Activated T-cell treated with anti-CD3 and anti-CD28 coated beads for 4 hours (primary cell): ENCODE measurements at places on chromosomes 6 and 20.

- DNase-seq: no peak
Observed at GRCh38 chr6:39876111-39876510, 58.2 kb downstream of the MOCS1 start.

DNA sequence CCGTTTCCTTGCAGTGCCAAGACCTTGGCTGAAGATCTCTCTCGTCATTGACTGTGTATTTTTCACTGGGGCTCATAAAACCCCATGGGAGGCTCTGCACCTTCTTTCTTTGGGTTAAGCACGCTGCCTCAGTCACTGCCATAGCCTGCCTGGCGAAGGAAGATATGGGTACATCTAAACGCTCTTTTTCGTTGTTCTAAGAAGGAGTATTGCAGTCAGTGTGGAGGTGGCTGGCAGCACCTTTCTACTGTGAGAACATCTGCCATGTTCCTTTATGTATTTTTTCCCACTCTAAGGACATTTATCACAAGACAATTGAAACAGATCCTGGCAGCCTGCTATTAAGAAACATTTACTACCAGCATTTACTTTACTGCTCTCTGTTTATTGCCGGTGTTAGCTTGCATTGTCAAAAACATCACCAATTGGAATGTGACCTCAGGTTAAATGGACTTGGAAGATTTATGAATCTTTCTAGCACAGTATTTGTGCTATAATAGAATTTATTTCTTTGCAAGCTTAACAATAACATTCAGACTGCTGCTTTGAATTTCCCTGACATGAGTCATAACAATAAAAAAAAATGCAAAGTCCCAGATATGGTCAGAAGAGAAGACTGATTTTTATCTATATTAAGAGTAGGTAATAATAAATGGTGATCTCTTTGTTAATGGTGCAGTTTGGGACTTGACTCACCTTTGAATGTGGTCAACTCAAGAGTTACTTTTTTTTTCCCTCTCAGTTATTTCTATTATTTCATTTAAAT, 62.2 kb upstream of the CLDN20 start:
- no peak for DNase-seq

- no peak for DNase-seq
Observed at GRCh38 chr6:35238843-35239289, 20.7 kb upstream of the ZNF76 start.

GRCh38 chr20:49707118-49707517, 6.6 kb downstream of the B4GALT5 start:
- no peak for DNase-seq

- DNase-seq: no peak
Observed at GRCh38 chr6:161369339-161369738, 95.5 kb upstream of the AGPAT4 start.

DNA sequence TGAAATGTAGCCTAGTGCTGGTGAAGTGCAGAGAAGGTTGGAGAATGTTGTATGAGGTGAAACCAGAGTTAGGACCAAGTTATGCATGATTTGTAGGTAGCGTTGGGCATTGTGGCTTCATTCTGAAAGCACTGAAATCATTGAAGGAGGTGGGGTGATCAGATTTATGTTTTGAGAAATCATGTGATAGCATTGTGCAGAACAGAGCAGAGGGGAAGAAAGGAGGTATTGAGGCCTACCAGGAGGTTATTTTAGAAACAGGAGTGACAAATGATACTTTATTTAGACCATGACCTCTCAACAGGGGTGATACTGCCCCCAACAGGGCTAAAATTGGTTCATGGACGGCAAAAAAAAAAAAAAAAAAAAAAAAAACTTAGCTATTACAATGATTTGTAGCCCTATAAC, 15.6 kb upstream of the HMGN3 start:
- no peak for DNase-seq

DNA sequence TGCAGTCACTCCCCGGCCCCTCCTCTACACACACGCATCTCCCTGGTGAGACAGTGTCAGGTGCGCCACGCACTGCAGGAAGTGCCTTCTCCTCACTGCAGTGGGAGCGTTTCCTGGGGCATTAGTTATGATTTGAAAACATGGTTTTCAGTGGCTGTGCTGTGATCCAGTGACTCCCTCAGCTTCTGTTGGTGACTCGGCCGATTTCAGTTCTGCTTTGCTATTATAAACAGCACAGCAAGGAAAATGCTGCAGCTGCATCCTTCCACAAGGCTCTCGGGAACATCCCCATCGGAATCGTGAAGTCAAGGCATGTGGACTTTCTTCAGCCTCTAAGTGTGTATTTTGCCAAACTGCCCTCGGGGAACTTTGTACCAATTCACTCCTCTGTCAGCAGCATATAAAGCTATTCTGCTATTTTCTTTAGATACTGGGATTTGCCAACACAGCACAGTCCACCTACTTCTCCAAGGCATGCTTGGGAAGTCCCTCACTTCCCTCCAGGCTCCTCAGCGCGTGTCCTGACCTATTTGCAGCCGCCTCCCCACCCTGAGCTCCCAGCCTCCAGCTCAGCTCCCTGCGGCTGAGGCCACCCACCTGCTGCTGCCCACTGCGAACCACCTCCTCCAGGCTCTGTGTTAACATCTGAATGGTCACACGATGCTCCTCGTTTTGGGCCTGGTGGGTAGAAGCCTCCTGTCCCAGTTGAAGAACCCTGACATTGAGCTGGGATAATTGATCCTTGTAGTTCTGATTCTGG, 54.5 kb downstream of the GINS1 start:
- DNase-seq: no peak

GRCh38 chr20:63187338-63188158, 28.4 kb downstream of the YTHDF1 start:
- DNase-seq: no peak

DNA sequence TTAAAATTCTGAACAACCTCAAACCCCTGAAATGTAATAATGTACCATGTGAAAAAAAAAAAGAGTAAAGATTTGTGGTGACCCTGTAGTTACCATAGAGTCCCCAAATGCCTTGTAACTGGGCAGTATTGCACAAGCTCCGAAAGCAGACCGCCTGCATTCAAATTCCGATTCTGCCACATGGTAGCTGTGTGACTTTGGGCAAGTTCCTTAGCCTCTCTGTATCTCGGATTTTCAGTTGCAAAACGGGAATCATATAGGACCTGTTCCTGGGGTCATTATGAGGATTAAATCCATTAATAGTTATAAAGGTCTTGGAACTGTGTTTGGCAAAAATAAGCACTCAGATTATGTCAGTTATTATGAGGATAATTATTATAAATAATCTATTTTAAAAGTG, 43.6 kb downstream of the TSPYL4 start:
- DNase-seq: no peak

DNA sequence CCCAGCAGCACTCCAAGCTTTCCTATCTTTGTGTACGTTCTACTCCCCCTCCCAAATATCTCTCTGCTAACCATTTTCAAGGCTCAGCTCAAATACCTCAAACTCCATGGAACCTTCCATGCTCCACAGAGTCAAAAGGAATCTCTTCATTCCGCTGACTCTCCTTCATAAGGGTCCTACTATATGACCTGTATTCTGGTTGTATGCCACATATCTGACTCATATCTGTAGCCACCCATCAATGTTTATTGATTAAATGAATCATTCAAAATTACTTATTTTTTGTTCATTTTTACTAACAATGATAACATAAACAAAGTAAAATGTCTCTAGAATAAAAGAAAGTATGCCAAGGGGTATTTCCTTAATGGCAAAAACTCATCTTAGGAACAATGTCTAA, 123.2 kb downstream of the ARHGAP18 start:
- DNase-seq: no peak

- no peak for DNase-seq
Observed at GRCh38 chr20:22585786-22586493, 1.6 kb upstream of the FOXA2 start.

DNA sequence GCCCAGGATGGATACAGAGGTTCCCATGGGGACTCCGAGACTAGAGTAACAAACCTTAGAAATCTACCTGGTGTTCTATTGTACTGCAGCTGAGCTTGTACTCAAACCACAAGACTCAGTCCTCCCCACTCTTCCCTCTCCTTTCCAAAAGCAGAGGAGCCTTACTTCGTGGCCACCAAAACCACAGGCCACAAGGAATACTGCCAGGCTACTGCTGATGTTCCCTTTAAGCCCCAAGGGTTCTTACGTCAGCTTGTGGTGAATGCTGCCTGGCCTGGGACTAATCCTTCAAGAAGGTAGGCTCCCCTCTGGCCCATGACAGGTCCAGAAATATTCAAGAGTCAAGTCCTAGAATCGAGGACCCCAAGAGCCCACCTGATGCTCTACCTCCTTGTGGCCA, 10.5 kb upstream of the DEFB128 start:
- no peak for DNase-seq
